ENCODE measurements at places on chromosomes 5 and 9.

DNA sequence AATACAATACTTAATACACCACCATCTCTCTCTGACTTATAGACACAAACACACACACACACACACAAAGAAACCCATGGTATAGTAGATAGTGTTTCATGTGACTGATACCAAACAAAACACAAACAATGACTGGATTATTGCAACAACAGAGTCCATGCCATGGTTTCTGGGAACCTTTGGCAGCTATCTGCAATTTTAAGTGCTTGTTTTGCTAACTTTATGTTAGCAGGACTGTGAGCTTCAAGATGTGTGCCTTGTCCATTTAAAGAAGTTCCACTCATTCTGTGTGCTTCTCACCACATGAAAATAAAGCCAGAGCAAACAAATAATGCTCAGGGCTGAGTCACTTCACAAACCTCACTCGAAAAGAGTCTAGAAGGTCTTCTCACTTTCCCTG lies 15.1 kb upstream of the LURAP1L start:
- DNase-seq, result no peak

DNA sequence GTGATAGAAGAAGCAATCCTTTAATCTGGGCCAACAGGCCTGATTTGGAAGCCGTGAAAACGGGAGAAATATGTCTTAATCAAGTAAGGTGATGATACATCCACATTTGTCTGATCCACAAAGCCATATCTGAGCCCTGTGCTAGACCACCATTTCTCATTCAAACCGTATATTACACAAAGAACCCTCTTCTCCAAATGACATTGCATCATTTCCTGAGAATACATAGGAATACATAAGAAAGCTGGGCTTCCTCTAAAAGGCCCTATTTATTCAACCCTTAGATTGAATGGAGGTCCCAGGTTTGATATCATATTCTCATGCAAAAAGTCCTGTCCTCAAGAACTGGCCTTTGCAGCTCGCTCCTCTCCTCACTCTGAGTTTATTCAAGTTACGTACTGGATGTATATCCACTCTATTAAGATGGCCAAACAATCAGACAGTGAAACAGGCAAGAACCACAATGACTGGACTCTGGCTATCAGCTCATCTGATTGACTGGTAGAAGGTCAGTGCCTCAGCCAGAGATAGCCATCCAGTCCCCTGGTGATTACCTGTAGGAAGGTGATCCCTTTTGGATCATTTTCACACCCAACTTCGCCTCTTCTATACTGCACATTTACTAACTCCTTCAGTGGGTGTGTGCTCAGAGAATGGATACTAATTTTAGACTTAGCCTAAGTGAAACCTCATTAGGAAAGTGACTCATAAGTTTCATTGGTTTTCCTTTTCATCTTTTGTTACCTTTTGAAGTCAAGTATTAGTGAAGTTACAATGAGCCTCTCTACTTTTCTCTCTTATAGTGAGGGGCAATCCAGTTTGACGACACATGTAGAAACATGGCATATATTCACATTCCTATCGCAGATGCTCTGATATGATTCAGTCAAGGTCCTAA lies 167.6 kb upstream of the WWC1 start:
- no peak for DNase-seq

GRCh38 chr5:67897980-67898379 lies 317.6 kb upstream of the PIK3R1 start:
- DNase-seq, result no peak

DNA sequence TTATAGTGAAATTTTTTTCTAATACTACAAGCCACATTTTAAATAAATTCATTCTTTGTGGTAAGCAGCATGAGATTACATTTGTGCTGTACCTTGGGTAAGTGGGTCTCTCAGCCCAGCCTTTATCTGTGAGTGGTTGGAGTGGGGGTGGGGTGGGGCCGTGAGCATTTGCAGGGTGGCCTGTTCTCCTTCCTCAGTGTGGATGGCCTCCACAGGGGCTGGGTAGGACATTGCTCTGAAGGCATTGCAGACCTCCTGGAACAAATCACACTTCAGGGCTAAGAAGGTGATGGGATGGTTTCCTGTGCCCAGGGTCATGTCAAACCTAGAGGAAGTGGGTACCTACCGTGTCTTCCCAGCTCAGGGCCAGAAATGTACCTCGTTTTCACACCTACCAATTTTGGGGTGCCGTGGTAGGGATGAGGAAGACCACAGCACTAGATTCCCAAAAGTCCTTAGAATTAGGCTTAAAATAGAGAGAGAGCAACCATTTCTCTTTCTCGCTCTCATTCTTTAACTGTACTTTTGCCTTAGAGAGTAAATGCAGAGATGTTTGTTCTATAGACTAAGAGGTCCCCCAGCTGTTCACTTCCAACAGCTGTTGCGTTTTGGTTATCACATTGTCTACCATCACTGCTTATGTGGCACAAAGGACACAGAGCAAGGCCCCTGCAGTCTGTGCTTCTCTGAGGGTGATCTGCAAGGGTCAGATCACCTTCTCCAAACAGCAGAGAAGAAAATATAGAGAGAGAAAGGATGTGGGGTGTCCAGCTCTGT lies 83.4 kb upstream of the CTSL start:
- no peak for DNase-seq

DNA sequence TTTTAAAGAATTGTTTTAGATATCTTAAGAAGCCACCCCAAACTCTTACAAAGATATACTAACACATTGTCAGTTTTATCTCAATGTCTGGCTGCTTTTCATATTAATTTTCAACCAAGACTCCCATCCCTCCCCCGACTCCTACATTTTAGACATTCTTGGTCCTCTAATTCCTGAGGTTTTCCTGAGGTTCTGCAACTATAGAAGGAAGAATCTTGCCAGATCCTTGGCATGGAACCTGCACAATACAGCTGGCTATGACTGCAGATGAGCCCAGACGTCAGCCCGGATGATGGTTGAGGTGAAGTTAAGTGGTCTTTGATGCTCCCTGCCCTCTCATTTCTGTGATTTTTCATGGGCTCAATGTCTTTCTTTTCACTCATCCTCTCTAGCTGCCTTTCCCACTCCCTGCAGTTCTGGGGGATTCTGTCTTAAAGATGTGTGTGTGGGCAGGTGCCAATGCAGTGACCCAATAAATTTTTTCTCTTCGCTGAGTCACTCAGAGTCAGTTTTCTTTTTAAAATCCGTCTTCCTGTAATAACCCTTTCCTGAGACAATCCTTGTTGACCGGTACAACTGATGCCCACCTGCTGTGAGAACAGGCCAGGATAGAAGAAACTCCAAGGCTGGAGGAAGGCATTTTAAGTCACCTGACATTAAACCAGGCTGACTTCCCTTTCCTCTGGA lies 237.8 kb upstream of the GAS1 start:
- no peak for DNase-seq

DNA sequence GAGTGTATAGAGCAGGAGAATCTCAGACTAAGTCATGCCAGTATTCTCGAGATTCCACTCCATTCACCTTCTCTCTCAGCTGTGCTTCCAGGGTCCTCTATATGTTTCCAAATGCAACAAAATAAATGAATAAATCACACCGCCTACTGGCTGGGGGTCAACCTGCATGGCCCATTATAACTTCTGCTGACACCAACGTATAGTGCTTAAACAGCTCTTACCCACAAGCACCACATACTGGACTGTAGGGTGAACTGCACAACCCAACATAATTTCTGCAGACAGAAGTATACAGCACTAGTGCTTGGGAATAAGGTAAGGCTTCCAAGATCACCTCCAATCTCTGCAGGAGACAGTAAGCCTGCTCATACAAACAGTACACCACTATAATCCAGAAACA lies 33.1 kb upstream of the HTR4 start:
- no peak for DNase-seq

DNA sequence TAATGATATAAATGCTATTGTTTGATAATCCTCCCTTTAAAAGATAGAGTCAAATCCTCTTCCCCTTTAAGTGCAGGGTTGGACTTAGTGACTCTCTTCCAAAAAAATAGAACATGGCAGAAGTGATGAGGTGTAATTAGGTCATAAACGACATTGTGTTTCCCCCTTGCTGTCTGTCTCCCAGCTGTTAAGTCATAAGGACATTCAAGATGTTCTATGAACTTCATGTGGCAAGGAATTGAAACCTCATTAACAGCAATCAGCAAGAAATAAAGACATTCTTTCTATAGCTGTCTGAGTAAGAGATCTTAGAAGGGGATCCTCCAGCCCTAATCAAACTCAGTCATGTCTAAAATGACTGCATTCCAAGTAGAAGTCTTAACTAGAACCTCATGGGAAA lies 3.3 kb upstream of the SLC25A46 start:
- DNase-seq, result no peak

DNA sequence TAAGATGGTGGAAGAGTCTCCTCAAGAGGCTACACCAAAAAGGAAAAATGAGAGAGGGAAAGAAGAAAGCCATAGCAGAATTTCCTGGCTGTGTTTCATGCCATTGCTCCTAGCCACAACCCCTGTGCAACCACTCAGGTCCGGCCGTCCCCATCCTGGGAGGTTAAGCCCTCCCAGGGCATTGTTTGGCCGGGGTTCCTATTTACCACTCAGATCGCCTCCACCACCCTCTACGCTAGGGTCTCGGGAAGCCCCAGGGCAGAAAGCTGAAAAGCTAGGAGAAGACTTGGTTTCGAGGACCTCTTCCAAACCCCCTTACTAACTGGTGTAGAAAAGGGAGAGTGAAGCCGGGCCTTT lies 715 bp downstream of the RC3H2 start:
- DNase-seq, result peak; percentile 46

DNA sequence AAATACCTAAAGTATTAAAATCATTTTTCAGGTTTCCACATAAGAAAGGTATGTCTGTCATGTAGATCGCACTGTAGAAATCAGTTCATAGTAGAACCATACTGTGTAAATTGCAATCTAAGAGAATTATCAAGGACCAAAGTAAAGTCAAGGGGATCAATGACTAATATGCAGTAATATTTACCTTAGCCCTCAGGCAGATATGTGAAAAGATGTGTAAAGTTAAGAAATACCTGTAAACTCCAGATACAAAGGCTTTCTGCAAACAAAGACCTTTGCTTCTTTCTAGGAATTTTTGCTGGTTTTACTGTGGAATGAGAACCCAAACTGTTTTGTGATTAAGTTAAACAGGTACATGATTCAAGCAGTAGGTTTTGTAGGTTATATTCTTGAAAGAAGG lies 11.6 kb downstream of the POLK start:
- DNase-seq, result no peak

GRCh38 chr9:87663556-87663955 lies 62.4 kb upstream of the CTSL start:
- no peak for DNase-seq

- DNase-seq, result no peak
Measured at GRCh38 chr5:170573660-170574059, 69.8 kb downstream of the KCNIP1 start.

DNA sequence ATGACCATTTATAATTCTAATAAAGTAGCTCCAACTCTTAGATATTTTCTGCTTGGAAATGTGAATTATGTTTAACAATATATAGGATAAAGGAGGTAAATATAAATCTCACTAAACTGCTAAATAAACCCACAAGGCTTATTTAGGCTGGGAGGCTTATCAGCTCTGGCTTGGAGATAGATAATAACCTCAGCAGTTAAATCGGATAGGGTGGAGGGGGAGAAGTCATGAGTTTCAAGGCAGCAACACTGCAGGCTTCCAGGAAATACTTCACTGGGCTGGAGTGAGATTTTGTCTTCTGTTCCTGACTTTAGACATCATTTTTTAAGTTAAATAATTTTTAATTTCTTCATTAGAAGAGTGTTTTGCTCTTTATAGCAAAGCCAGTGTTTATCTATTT lies 80.0 kb upstream of the ITGA2 start:
- DNase-seq, result no peak

DNA sequence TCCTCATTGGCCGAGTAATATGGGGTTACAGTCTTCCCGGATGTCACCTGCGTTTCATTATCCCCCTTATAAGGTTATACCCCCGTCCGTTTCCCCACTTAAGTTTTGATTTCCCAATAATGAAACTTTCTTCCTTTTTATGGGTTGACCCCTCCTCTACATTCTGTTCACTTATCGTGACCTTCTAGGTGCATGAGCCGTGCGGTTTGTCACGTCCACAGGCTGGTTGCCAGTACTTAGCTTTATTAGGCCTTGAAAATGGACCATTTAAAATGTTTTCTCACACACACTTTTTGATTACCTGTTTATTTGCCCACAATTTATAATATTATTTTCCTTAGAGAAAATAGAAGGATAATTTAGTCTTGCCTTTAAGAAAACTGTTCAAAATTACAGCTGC lies 111.5 kb downstream of the FAM174A start:
- DNase-seq, result no peak

- no peak for DNase-seq
Measured at GRCh38 chr5:140049205-140049604, 6.1 kb upstream of the NRG2 start.

GRCh38 chr9:125436613-125437443 lies 175.2 kb downstream of the GAPVD1 start:
- DNase-seq, result peak; percentile 13

DNA sequence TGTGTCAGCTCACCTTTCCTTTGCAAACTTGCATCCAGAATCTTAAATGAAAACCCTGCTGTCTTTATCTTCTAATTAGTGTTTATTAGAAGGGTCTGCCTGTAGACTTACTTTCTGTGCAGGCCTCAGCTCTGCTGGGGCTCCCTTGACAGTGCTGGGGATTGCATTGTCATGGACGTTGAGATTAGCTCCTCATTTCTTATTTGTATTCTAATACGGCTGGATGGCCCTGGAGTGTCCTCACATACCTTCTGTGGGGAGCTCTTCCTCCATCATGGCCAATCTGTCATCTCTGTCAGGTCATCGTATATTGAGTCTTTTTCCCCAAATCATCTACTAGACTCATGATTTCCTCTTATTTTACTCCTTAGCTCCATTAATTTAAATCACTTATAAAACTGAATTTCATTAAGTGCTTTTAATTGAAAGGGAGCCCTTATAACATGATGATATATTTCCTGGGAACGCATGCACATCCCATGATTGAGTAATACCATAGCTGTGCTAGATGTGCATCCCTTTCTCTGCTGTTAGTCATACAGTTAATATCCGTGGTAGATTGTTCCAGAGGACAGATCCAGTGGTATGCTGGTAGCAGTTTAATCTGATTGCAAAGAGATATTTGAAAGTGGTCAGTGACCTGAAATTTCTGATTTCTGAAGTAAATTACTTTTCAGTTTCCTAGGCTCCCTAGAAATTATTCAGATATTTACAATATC lies 61.6 kb downstream of the ICE1 start:
- no peak for DNase-seq

GRCh38 chr5:148792744-148793143 lies 33.7 kb upstream of the ADRB2 start:
- no peak for DNase-seq

DNA sequence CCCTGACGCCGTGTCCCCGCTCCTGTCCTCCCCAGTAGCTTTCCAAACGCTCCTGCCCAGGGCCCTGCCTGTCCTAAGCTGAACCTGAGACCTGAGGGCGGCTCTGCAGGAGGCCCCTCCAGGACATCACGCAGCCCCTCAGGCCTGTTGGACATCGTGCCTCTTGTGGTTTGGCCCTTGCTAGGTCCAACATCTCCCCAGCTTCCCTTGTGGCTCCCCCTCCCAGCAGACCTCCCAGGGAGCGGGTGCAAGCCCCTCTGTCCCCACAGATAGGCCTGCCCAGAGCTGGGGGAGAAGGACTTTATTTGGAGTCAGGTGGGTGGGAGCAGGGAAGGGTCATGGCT lies 4.1 kb downstream of the OBP2B start:
- DNase-seq, result peak; percentile 42
